ENCODE measurements at places on chromosomes 6 and 20. TPM values are rescaled to one million over a fixed set of nuclear protein-coding genes. Genes with fewer than 3 reads are reported as not detected.

- no peaks in the 10 kb centered on the region for H3K27me3 ChIP-seq
- DNase-seq = no peak
- no peak overlapping the region for H3K27ac ChIP-seq
- H3K4me3 ChIP-seq = no peak overlapping the region
- no peaks in the 10 kb centered on the region for H3K36me3 ChIP-seq
Measured at GRCh38 chr6:31193206-31193605, 22.7 kb upstream of the POU5F1 start.

DNA sequence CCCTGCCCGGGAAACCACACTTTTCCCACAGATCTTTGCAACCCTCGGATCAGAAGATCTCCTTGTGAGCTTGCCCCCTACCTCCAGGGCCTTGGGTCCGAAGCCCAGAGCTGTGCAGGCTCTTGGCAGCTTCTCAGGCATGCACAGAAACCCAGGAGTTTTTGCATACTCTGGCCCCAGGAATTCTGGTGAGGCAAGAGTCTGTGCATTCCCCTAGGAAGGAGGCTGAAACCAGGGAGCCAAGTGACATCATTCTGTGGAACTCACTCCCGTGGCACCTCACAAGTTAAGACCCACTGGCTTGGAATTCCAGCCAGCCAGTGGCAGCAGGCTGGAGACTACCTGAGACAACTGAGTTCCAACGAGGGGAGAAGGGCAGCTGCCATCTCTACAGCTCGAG, 100.1 kb downstream of the TNFRSF21 start:
- H3K4me1 ChIP-seq = no peaks in the 10 kb centered on the region
- H3K27ac ChIP-seq = no peak overlapping the region
- H3K27me3 ChIP-seq = no peaks in the 10 kb centered on the region
- no peak overlapping the region for H3K4me3 ChIP-seq

DNA sequence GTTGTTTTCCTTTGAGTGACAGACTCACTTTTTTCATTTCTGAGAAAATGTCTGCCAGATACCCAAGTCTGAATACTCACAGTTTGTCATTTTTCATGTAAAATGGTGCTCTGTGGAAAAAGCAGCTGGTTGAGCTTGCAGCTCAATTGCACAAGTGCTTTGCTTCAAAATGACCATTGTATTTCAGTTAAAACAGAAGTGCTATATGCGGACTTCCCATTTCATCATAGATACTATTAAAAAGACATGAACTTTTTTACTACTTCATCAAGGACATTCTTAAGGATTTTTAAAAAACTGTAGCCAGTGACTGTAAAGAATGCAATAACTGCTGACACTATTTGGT, 61.5 kb downstream of the KCNS1 start:
- H3K27me3 ChIP-seq = no peaks in the 10 kb centered on the region
- H3K36me3 ChIP-seq = no peaks in the 10 kb centered on the region
- no peak for DNase-seq
- H3K4me1 ChIP-seq = peaks cover 46% of the 10 kb centered on the region

The ARFGEF3 gene
- 8.8 TPM for total RNA-seq

The SLC24A3 gene
- not detected for total RNA-seq

The PLA2G7 gene
- 1.8 TPM for total RNA-seq
